ENCODE measurements at places on chromosomes 1 and 21.
A peak's percentile ranks its signal among the peaks of the same experiment; 100 is the strongest.

DNA sequence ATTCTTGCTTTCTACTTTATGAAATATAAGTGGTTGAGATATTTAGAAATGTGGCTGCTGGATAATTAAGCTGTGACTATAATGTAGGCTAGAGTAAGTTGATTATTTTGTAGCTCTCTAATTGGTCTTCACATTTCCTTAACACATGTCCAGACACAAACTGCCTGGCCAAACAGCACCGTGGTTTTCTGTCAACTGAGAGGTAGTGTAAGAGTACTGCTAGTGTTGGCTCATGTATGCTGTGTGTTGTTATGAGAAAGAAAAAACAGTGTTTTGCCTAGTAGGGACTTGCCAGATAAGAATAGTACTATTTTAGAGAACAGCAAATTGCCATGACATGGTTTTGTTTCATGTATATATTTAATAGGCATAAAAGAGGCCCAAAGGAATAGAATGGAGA, 37.1 kb downstream of the TMED5 start:
- no peak for DNase-seq

DNA sequence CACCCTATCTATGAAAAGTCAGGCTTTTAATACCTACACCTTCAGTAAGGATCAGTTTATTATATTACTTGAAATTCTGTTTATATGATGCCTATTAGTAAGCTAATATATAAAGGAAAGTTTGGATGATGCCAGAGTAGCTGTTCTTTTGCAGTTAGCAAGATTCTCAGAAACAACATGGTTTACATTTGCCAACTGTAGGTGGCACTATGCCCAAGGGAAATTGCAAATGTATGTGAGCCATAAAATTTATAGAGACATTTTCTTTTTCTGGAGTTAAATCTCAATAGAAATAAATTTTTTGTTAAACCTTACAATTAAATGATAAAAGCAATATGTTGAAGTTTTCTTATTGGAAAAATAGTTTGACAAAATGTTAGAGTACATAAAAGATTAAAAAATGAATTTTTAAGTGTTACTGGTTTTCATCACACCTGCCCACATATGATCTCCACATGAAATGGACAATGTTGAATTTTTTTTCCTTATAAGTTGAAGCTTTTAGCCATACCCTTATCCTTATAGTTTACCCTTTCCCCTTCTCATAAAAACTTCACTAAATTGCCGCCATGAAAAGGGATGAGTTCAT, 32.1 kb upstream of the EPHX4 start:
- DNase-seq: peak; percentile 26

DNA sequence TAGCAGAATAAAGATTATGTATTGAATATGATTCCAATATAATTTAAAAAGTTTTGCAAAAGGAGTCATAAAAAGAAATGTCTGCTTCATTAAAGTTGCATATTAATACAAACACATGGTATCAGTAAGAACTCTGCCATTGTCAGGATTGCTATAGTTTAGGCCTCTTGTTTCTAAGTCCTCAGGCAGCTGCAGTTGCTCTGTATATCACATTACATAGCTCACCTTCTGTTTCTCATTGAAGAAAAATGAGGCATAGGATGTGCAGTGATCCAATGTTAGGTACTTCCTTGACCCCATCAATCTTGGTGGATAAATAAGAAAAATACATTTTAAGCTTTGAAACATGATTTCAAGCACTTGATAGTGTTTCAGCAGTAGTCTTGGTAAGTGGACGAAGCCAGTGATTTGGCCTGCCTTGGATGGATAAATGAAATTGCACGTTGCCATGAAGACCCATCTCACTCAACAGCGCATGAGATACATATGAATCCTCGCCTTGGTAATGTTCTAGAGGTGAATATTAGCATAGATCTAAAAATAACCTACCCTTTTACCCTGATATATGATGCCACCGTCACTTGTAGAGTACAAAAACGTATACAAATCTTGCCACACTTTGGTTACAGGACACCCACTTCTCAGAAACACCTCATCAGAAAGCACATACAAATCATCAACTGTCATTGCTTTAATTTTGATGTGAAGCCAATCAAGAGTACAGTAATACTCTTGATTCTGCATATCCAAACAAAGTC, 25.3 kb downstream of the ZFYVE9 start:
- no peak for DNase-seq

GRCh38 chr1:233105225-233105624, 154.8 kb downstream of the NTPCR start:
- DNase-seq: no peak

DNA sequence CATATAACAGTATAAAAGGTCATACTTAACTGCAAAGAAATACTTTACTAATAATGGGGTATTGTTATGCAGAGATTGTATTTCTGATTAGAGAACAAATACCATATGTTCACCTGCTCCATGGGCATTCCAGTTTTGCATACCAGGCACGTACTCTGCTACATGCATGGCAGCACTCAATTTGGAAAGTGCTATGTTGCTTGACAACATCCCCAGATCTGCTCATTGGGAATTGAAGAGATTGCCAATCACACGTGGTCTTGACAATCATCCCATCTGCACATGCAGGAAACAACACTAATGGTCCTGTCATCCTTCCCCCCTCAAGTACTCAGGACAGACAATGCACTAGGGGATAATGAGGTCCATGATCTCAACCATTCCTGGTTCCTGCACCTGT, 63.4 kb upstream of the PDE4B start:
- DNase-seq: no peak

DNA sequence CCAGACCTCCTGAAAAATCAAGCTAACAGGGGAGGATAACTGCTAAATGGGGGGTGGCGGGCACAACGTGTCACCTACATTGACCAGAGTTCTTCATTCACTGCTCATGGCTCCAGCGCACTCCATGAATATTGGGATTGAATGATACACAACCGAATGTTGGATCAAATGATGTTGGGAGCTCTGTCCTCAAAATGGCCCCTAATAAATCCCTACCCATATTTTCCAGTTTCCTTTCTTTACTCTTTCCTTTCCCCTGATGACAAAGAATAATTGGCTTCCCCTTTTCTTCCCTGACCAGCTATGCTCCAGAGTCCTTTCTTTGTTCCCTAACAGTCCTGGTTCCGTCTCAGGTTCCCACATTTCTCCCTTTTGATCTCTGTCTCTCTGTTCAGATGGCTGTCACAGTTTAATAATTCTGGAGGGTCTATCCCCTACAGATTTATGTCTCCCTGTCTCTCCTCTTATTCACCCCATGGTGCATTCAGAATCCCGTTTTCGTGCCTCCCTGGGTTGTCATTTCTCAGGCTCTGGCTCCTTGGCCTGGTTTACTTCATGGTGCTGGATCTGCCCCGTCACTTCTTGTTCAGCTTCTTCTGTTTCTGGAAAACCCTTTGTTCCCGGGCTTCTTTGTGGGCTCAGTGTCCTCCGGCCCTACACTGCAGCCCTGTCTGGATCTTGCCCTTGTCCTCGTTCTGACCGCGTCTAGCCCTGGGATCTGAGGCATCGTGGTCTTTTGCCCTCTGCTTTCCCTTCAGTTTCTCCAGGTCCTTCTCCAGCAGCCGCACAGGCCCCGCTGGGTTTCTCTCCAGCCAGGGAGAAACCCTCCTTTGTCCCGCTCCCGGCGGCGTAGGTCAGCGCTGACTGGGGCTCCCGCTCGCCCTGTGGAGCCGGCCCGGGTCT, 78.3 kb downstream of the NDUFS5 start:
- DNase-seq: no peak
